Stimulated activated CD4-positive, alpha-beta T cell treated with anti-CD3 and anti-CD28 coated beads, TNF-alpha, amount 100 ng/mL, for 4 hours (primary cell): ENCODE measurements at places on chromosomes 6 and 20.

- no peak for DNase-seq
These were observed 146.3 kb upstream of the GJE1 start for GRCh38 chr6:141986457-141986856.

- no peak for DNase-seq
These were observed 6.0 kb downstream of the HLA-DMA start for GRCh38 chr6:32946893-32947292.

DNA sequence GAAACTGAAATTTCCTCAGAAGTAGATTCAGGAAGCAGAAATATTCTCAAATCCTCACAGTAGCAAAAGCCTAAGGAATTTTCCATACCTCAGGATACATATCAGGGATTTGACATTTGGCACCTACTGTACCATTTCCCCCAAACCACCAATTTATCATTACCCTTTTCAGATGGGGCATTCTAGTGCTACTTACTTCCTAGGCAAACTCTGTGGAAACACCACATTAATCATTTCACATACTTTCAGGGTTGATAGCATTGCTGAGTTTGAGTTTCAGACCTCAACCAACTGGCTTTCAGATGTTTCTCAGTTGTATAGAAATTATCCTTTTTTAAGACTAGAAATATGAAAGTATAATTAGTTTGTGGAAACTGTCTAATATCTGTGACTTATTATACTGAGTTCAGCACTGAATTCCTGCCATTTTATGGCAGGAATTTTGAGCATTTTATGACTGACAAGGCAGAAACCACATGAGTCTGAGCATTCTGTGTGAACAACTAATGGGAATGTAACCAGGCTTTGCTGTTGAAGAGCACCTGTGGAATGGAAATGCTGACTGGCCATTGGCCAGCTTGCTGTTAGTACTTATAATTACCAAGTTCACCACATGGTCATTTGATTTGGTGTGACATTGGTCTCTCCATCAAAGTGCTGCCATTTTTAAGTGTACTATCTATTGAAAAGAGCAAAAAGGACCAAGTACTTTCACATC, 35.1 kb upstream of the IRAK1BP1 start:
- no peak for DNase-seq

DNA sequence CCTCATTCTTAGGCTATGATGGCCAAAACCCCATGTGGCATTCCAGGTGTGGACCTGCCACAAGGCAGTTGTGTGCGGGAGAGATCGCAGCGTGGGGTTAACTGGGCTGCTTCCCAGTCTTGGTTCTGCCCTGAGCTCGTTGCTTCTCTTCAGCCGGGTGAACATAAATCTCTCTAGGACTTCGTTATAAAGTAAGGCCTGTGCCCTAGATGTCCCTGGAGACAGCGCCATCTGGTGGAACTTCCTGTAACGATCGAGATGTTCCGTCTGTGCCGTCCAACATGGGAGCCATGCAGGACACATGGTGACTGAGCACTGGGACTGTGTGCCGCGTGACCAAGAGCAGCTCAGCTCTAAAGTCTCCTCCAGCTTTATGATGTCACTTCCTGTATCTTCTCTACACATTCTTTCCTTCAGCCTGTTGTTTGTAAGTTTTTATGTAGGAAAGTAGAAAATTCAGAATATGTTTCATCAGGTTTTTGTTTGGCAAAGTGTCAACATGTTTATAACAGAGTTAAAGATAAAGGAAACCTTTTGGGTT, 26.8 kb upstream of the RPP40 start:
- DNase-seq = peak; percentile 41

- DNase-seq = no peak
These were observed 178.2 kb downstream of the ZMYND8 start for GRCh38 chr20:47178277-47178676.

GRCh38 chr6:11810854-11811643, 32.4 kb upstream of the ADTRP start:
- no peak for DNase-seq
